ENCODE measurements at places on chromosomes 5 and 9.

- H3K4me1 ChIP-seq = peaks cover 7% of the 10 kb centered on the region
- H3K27me3 ChIP-seq = no peaks in the 10 kb centered on the region
- no peak for DNase-seq
Observed at GRCh38 chr5:62692946-62693713, 114.5 kb downstream of the LRRC70 start.

DNA sequence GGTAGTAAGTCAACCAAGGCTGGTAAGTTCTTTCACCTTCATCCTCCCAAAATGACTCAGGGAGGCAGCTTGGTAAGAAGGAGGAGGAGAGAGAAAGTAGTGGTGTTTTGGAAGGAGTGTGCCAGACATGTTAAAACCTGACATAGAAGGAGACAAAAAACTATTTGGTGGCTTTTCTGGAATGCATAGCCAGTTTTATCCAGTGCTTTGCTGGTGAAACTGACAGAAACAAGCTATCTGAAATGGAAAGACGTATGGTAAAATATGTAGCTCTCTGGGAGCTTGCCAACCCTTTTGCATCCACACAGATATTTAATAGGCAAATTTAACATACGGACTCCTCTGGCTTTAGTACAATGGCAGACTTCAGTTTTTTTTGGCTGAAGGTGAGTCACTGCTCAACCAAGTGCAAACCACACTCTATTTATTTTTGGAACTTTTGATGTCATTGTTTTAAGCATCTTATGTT lies 45.4 kb downstream of the RAB14 start:
- peaks cover 43% of the 10 kb centered on the region for H3K4me1 ChIP-seq
- no peaks in the 10 kb centered on the region for H3K27me3 ChIP-seq
- DNase-seq = peak; percentile 28
- peak overlapping the region; percentile 88 for H3K27ac ChIP-seq
- H3K4me3 ChIP-seq = peak overlapping the region; percentile 11
- H3K36me3 ChIP-seq = peaks cover 68% of the 10 kb centered on the region

GRCh38 chr5:25649628-25650265 lies 1005.0 kb upstream of the CDH10 start:
- H3K27me3 ChIP-seq = no peaks in the 10 kb centered on the region
- H3K4me1 ChIP-seq = no peaks in the 10 kb centered on the region
- H3K36me3 ChIP-seq = no peaks in the 10 kb centered on the region
- H3K4me3 ChIP-seq = no peak overlapping the region

DNA sequence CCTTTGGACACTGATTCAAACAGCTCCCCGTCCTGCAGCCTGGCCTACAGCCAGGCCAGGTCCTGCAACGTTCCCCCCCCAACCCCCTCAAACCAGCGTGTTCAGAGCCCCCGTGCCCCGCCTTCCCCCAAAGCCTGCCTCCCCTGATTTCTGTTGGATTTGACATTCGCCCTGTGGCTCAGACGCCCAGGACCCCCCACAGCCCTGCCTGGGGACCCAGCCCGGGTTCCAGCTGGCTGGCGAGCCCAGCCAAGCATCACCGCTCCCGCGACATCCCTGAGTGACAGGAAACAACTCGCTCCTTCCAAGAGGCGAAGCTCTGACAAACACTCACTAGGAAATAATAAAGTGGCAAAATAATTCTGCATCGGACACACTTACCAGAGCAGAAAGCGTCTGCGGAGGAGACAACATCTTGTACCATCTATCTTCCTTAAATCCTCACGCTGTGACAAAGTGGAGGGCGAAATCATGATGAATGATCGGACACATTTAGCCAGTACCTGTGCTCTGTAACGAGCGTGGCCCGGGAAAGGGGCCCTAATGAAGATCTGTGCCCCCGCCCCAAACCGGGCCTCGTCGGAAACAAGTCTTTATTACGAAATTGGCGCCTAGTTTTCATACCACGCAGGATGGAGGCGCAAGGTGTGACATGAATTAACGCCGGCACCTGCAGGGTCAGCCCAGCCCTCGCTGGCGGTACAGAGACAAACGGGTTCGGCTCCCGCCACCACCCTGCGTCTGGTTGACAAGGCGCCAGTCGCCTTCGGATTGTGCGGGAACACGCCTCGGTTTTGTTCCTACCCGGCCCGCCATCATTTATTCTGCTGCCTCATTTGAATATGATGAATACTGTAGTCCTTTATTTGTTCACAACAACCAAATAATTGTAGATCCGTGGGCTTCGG lies 91.0 kb upstream of the MVB12B start:
- H3K36me3 ChIP-seq = no peaks in the 10 kb centered on the region
- H3K27ac ChIP-seq = no peak overlapping the region
- peaks cover 2% of the 10 kb centered on the region for H3K27me3 ChIP-seq
- no peaks in the 10 kb centered on the region for H3K4me1 ChIP-seq

DNA sequence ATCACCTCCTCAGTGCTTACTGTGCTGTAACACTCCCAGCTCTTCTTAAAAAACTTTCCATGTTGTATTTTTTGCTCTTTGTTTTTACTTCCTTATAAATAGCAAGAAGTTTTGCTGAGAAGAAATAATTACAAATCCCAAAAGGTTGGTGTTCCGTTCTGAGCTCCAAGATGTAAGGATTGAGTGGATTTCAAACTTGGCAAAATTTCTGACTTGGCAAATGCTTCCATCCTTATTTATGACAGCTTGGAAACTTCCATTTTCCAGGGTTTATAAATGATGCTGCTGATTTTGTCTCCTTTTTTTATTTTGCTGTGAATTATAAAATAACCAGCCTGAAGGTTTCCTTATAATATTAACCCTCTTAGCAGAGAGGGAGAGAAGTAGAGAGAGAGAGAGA lies 151.9 kb downstream of the NTRK2 start:
- no peaks in the 10 kb centered on the region for H3K36me3 ChIP-seq
- no peaks in the 10 kb centered on the region for H3K27me3 ChIP-seq
- no peak overlapping the region for H3K27ac ChIP-seq
- no peaks in the 10 kb centered on the region for H3K4me1 ChIP-seq
